SJSA1 (cell line): ENCODE measurements at places on chromosomes 11 and 22. TPM values are rescaled to one million over a fixed set of nuclear protein-coding genes. Genes with fewer than 3 reads are reported as not detected.

- H3K4me3 ChIP-seq, result no peak overlapping the region
- no peaks in the 10 kb centered on the region for H3K36me3 ChIP-seq
- peaks cover 33% of the 10 kb centered on the region for H3K4me1 ChIP-seq
- no peak for DNase-seq
Observed at GRCh38 chr22:35354068-35354467, 26.8 kb upstream of the HMOX1 start.

DNA sequence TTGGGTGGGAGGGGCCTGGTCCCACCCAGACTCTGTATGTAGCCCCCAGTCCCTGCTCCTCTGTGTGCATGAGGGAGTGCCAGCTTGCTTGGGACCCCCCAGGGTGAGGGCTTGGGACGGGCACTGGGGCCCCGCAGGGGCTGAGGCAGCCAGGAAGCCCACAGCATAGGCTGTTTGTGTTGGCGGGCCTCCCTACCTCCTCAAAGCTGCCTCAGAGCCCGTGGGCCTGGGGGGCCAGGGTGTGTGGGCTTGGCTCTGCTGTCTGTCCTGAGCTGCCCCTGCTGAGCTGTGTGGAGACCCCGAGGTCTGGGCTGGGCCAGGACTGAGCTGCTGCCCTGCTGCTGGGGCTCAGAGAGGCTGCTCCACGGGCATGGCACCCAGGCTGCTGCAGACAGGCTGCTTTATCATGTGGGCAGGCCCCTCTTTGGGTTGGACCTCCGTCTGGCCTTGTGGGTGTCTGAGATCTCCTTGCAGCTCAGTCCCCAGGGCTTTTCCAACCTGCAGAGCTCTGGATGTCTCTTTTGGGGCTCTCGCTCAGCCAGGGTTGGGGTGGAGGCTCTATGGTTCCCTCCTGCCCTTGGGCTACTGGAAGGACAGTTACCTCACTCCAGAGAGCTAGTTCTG is 3.3 kb downstream of the TSPAN4 start:
- no peaks in the 10 kb centered on the region for H3K27me3 ChIP-seq
- H3K36me3 ChIP-seq, result peaks cover 21% of the 10 kb centered on the region
- peak; percentile 52 for DNase-seq
- no peak overlapping the region for H3K4me3 ChIP-seq

Gene OR52A1
- total RNA-seq, result under 0.01 TPM in 1 of 2 replicates, not detected in the other

- H3K27ac ChIP-seq, result no peak overlapping the region
- H3K4me3 ChIP-seq, result no peak overlapping the region
- H3K36me3 ChIP-seq, result no peaks in the 10 kb centered on the region
- peaks cover 53% of the 10 kb centered on the region for H3K4me1 ChIP-seq
- H3K27me3 ChIP-seq, result no peaks in the 10 kb centered on the region
- peak; percentile 48 for DNase-seq
Observed at GRCh38 chr22:38151126-38151500, 30.5 kb downstream of the PLA2G6 start.

GRCh38 chr22:49789289-49790141 is 38.2 kb downstream of the BRD1 start:
- H3K4me3 ChIP-seq, result no peak overlapping the region
- no peak overlapping the region for H3K27ac ChIP-seq
- DNase-seq, result no peak
- no peaks in the 10 kb centered on the region for H3K4me1 ChIP-seq
- H3K36me3 ChIP-seq, result peaks cover 94% of the 10 kb centered on the region

DNA sequence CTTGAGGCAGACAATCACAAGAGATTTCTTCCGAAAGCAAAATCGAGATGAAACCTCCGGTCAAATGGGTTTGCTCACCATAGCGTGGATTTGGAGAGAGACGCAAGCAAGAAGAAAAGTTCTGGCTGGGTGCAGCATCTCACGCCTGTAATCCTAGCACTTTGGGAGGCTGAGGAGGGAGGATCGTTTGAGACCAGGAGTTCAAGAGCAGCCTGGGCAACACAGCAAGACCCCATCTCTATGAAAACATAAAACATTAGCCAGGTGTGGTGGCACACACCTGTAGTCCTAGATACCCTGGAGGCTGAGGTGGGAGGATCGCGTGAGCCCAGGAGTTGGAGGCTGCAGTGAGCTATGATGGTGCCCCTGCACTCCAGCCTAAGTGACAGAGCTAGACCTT is 24.4 kb downstream of the MN1 start:
- DNase-seq, result no peak
- no peak overlapping the region for H3K4me3 ChIP-seq
- peaks cover 31% of the 10 kb centered on the region for H3K4me1 ChIP-seq

- H3K36me3 ChIP-seq, result no peaks in the 10 kb centered on the region
- DNase-seq, result no peak
- H3K27me3 ChIP-seq, result no peaks in the 10 kb centered on the region
- H3K4me1 ChIP-seq, result no peaks in the 10 kb centered on the region
- no peak overlapping the region for H3K27ac ChIP-seq
Observed at GRCh38 chr11:34614344-34615104, 6.4 kb upstream of the EHF start.

Gene RTN4R
- total RNA-seq, result 0.05 TPM in 1 of 2 replicates, not detected in the other

- H3K4me1 ChIP-seq, result peaks cover 11% of the 10 kb centered on the region
- peaks cover 18% of the 10 kb centered on the region for H3K36me3 ChIP-seq
- no peaks in the 10 kb centered on the region for H3K27me3 ChIP-seq
- peak overlapping the region; percentile 50 for H3K27ac ChIP-seq
- H3K4me3 ChIP-seq, result no peak overlapping the region
Observed at GRCh38 chr22:38257650-38258250, 15.1 kb downstream of the TMEM184B start.

GRCh38 chr11:69830086-69830485 is 10.9 kb upstream of the FGF3 start:
- no peak for DNase-seq
- no peak overlapping the region for H3K27ac ChIP-seq
- peaks cover 8% of the 10 kb centered on the region for H3K4me1 ChIP-seq
- H3K4me3 ChIP-seq, result no peak overlapping the region
